ENCODE measurements at places on chromosomes 13 and 19.

GRCh38 chr13:111575719-111576118 is 255.3 kb downstream of the TEX29 start:
- no peak for DNase-seq
- H3K36me3 ChIP-seq, result 0 out of 2 replicates have a peak, but pooled peaks cover 4% of the 10 kb centered on the region
- no peak overlapping the region for H3K27ac ChIP-seq
- no peaks in the 10 kb centered on the region for H3K27me3 ChIP-seq
- H3K4me1 ChIP-seq, result no peaks in the 10 kb centered on the region
- no peak overlapping the region for H3K4me3 ChIP-seq

- no peaks in the 10 kb centered on the region for H3K36me3 ChIP-seq
- H3K27ac ChIP-seq, result no peak overlapping the region
- H3K4me3 ChIP-seq, result no peak overlapping the region
- peaks cover 12% of the 10 kb centered on the region for H3K27me3 ChIP-seq
- DNase-seq, result no peak
Measured at GRCh38 chr19:4075373-4075772, 8.7 kb upstream of the ZBTB7A start.

- peak overlapping the region; percentile 84 for H3K4me3 ChIP-seq
- H3K4me1 ChIP-seq, result peaks cover 8% of the 10 kb centered on the region
- no peaks in the 10 kb centered on the region for H3K27me3 ChIP-seq
- DNase-seq, result no peak
Measured at GRCh38 chr13:72782717-72783116, 784 bp downstream of the PIBF1 start.

DNA sequence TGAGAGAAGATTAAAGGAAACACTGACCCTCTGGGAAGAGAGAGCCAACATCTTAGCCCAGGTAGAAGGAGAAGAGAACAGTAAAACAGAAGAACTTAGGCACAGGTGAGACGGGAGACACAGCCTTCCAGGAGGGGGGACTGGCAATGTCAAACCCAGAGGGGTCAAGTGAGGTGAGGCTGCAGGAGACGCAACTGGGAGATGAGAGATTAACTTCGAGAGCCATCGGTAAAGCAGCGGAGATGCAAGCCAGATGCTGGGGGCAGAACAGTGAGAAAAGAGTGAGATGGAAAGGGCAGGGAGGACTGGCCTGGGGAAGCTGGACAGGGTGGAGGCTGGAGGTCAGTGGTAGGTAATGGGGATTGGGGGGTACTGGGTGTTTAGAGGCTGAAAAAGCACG is 5.2 kb downstream of the INSR start:
- H3K4me3 ChIP-seq, result no peak overlapping the region
- H3K27me3 ChIP-seq, result no peaks in the 10 kb centered on the region
